Caco-2 (cell line): ENCODE measurements at places on chromosomes 4 and X.

DNA sequence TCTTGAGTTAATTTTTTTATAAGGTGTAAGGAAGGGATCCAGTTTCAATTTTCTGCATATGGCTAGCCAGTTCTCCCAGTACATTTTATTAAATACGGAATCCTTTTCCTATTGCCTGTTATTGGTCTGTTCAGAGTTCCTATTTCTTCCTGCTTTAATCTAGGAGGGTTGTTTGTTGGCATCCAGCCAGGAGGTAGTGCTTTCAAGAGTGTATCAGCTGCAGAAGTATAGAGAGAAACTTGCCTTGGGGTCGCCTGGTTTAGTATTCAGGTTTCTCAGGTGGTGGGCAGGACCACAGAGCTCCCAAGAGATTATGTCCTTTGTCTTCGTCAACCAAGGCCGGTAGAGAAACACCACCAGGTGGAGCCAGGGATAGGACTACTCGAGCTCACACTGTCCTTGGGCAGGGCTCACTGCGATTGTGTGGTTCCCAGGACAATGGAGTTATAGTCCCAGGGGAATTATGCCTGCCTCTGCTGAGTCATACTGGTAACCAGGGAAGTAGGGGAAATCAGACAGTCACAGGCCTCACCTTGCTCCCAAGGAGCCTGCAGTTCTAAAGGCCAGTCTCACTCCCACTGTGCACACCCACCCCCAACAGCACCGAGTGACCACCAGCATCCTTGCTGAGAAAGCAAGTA, 168.1 kb downstream of the VSIG4 start:
- DNase-seq, result peak; percentile 31

DNA sequence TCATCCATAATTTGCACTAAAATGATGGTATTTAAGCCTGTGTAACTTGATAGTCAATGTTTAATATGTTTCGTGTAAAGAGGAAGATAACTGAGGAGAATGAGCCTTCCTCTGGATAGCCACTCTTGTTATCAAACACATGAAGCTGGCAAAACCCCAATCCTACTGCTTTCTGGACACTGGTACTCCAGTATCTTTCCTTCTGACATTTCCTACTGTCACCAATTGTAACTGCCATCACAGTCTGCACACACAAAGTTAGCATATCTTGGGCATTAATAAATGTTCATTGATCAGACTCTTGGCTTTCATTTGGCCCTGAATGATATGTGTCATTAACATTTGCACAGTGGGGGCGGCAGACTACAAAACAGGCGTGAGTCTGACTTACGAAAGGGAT, 419.1 kb downstream of the TMA16 start:
- no peak for DNase-seq

GRCh38 chr4:13906727-13907126, 279.2 kb upstream of the BOD1L1 start:
- no peak for DNase-seq

- no peak for DNase-seq
Measured at GRCh38 chr4:55491486-55491885, 55.2 kb downstream of the CLOCK start.

GRCh38 chrX:37578045-37578444, 6.6 kb downstream of the LANCL3 start:
- DNase-seq, result no peak

- DNase-seq, result no peak
Measured at GRCh38 chrX:1659664-1660461, 45.0 kb downstream of the ASMT start.

DNA sequence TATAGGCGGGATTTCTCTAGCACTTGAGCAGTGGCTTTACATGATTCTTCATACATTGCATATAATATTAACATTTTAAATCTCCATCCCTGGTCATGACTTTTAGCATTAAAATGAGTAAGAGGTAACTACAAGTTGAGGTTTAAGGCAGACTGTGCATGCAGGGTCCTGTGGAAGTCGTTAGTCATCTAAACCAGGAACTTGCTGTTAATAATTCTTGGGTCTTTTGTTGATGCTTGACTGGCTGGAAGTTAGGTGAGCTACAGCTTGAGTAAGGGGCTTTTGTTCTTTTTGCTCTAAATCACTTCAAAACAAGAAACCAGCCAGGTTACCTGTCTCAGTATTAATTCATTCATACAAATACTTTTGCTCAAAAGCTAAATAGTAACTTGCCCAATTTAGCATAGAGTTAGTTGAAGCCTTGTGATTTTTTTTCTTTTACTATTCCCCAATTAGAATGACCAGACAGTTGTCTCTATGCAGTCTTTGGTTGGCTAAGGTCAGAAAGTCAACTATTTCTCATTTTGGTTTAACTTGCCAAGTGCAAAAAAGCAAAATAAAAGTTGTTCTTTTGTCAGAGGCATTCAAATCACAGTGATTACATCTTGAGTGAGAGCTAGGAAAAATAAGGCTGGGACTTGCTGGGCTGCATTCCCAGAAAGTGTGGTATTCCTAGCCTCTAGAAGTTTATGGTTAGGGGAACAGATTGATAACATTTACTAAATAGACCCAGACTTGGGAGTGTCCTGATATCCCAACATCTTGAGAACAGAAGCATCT, 516.9 kb downstream of the PDHA2 start:
- no peak for DNase-seq

DNA sequence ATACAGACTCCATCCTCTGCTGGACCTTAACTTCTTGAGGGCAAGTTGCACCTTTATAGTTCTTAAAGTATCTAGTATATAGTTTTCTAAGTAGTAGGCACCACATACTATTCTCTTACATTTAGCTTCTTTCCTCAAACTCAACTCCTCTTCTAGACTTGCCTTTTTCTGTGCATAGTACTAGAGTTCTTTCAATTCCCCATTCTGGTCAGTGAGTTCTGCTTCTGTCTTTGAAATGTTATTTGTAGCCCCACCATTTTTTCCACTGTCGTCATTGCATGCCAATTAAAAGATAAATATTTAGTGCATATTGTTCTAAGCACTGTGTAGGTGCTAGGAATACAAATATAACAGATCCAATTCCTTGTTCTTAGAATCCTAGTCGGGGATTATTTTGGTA, 31.6 kb downstream of the CDKL5 start:
- DNase-seq, result no peak

DNA sequence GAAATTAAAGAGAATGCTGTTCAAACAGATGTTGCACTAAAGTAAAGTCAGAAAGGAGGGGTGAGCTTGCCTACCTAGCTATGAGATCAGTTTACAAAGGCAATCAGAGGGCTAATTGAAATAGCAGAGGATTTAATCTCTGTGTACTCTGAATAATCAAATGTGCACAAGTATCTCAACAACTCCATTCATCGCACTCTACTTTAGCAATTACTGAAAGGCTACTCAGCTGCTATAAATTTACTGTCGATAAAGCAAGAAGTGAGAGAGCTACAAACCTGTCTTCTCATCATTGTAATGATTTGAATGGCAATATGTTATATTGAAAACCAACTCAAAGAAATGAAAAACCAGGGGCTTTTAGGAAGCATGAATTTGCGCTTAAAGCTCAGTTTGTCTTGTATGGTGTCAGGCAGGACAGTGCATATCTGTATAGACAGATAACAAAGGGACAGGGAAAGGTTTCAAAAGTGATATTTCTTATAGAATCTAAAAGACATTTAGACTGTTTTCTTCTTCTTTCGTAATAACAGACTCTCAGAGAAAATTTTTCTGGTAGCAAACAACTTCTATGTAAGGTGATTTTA, 34.8 kb downstream of the GC start:
- DNase-seq, result no peak

DNA sequence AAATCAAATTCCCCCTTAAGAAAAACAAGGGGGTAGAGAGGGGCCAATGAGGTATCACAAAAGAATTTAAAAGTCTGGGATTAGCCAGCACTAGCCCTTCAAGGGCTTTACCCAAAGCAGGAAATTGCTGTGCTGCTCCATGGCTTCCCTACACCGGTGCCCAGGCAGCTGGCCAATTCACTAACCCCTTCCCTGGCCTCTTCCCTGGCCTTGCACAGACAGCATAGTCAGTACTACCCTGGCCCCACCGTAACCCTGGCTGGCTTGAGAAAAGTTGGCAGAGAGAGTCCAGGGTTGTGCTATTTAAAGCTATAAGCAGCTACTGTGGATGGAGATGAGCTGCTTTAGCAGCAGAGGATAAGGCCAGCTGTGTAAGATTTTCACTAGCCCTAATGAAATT, 43.1 kb downstream of the ADAMTS3 start:
- DNase-seq, result no peak
